ENCODE measurements at places on chromosomes 5 and 9.

DNA sequence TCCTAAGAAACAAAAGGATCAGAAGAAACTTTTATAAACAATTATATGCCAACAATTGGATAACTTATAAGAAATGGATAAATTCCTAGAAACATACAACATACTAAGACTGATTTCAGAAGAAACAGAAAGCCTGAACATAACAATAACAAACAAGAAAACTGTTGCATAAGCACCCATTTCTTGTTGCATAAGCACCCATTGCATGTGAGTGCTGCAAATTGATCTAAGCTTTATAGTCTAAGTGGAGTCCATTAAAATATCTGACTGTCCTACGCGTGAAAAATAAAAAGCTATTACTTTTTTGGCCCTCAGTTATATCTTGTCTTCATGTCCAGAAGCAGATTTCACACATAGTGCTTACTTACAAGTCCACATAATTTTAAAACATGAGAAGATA, 19.3 kb downstream of the TYRP1 start:
- no peak for DNase-seq

GRCh38 chr9:113516840-113517577, 53.5 kb downstream of the RGS3 start:
- peak; percentile 84 for DNase-seq

GRCh38 chr5:31362529-31362900, 169.0 kb downstream of the CDH6 start:
- DNase-seq, result no peak

GRCh38 chr5:36836831-36837230, 39.7 kb upstream of the NIPBL start:
- no peak for DNase-seq

GRCh38 chr5:90488791-90489190, 14.1 kb downstream of the POLR3G start:
- no peak for DNase-seq

DNA sequence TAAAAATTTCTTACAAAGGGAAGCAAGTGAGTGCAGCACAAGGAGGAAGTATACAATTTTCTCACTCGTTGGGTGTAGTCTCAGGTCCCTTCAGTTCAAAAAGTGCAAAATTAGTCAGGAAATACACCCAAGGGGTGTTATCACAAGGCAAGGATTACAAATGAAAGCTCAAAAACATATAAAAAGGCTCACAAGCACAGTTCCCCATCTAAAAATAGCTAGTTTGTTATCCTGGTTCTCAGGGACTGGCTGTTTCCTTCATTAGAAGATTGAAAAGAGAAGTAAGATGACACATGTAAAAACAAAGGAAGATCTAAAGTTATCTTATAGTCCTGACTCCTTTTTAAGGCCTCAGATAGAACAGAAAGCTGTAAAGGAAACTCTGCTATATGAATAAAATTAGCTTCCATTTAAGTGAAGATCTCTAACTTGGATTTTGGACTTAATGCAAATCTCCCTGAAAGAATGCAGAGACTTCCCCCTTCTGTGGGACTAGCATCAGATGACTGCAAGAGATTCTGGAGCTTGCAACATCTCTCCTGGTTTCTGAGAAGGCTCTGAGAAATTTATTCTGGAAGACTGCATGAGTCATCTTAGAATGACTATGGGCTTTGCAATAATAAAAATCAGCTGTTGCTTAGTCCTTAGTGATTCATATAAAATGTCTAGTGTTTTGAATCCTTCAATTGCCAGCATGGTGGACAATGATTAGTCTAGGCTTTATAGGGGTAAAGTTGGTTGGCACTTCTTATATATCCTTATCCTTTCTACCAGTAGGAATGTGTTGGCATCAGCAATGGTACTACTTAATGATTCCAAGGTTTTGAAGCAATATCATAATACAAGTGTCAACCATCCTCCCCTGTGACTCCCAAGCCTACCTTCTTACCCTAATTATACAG, 25.4 kb downstream of the DAB2 start:
- no peak for DNase-seq

DNA sequence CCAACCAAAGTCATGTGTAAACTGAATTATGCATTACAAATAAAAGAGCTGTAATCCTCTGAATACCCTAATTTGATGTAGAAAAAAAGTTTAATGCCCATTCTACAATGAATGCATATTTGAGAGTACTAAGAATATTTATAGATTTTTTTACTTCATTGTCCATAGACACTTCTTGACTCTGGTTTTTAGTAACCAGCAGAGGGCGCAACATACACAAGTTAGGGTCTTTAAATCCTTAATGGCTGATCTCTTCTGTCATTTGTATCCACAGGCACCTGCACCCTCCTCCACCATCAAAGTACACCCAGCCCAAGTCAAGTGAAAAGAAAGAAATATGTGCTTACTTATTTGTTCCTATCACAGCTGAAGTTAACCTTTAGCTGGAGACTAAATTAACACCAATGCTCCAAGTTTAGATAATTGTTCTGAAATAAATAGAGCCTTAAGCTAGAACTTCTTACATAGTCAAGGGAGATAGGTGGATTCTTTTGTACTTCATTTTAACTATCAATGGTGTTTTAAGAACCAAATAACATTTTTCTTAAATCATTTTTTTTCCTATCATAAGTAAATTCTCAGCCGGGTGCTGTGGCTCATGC, 524.2 kb upstream of the DAB2 start:
- DNase-seq, result peak; percentile 52

Data from GM20000 (cell line).